ENCODE measurements at places on chromosomes 1 and 21. TPM values are rescaled to one million over a fixed set of nuclear protein-coding genes. Genes with fewer than 3 reads are reported as not detected.
A peak's percentile ranks its signal among the peaks of the same experiment; 100 is the strongest.

GRCh38 chr1:116997066-116997465, 4.5 kb upstream of the CD101 start:
- H3K36me3 ChIP-seq = peaks cover under 1% of the 10 kb centered on the region
- no peak overlapping the region for H3K27ac ChIP-seq
- no peaks in the 10 kb centered on the region for H3K27me3 ChIP-seq
- no peak for DNase-seq

- DNase-seq = no peak
- no peak overlapping the region for H3K4me3 ChIP-seq
These were observed 20.0 kb upstream of the PDZK1IP1 start for GRCh38 chr1:47209725-47210325.

Gene TMEM53
- 4.5 TPM for total RNA-seq

GRCh38 chr21:41768437-41769042, 1.7 kb upstream of the RIPK4 start:
- H3K4me3 ChIP-seq = peak overlapping the region; percentile 43
- DNase-seq = no peak
- no peaks in the 10 kb centered on the region for H3K36me3 ChIP-seq

Data from esophagus muscularis mucosa (tissue), 4 donors.